Activated T-helper 1 cell treated with anti-CD3 and anti-CD28 coated beads, Interleukin-12 subunit alpha, Interleukin-12 subunit beta, Interleukin-2, Interleukin-4 antibody, amounts not matched to agents 30 ng/mL and 10 ng/mL and 1 ng/mL, durations not matched to agents 14 hours and 24 hours and 36 hours (primary cell): ENCODE measurements at places on chromosomes 16 and 17.

DNA sequence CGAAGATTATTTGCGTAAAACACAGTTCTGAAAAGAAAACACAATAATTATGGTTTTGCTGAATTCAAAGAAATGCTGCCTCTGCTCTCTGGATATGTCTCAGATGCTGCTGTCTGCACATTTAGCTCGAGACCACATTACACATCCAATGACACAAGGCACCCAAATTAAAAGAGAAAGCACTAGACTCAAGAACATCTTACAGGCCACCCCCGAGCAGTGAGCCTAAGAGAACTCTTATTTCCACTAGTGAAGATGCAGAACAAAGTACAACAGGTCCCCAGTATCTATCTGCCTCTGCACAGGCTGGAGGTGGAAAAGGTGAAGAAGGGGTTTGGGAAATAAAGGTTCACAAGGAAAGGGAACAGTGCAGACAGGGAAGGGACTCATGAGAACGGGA lies 33.5 kb downstream of the GRB2 start:
- no peak for DNase-seq

DNA sequence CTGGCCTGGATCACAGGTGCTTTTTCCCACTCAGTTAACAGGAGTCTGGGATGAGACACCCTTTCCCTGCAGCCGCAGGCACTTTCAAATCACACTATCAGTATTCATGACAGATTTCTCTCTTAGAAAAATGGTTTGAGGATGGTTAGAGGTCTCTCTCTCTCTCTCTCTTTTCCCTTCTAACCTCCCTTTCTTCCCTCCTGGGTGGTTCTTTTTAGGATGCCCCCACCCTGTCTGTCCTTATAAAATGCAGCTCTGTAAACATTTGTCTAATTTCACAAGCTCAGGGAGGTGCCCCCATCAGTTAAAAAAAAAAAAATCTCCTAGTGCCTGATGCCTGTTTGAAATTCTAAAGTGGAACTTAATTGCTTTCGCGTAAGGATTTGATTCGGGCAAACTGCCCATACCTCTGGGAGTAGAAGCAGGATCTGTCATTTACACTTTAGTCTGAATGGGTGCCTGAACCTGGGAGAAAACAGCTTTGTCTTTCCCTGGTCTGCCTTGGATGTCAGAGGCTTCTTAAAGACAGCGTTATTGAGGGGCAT lies 158.8 kb downstream of the CCDC182 start:
- DNase-seq, result no peak

DNA sequence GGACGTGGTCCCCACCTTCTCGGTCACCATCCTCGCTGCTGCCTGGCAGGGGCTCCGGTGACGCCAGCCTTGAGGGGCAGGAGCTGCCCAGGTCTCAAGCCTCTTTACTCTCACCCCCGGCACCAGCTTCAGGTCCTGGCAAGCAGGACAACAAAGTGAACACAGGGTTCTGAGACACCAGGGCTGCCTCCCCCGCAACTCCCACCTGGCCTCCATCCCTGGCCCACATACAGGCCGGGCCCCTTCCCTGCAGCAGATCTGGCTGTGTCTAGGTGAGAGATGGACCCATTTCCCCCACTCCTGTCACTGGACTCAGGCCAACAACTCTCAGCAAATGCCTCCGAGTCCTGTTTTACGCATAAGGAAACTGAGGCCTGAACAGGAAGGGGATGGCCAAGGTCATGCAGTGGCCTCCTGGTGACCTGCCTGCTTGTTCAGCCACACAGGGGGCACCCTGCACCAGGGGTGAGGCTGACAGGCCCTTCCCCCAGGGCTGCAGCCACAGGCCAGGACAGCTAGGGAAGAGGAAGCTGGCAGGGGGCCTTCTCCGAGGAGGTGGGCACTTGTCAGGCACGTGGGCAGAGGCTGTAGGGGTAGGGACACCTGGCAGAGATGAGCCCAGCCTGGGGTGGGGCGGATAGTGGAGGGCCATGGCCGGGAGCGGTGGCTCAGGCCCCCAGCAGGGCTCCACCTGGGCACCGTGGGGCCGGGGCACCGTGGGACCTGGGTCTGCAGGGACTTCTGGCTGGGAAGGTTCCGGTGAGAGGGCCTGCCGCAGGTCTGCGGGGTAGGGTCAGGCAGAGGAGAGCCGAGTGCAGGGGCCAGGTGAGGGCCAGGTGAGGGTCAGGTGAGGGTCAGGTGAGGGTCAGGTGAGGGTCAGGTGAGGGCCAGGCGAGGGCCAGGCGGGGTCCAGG lies 46.7 kb upstream of the PVALEF start:
- no peak for DNase-seq

GRCh38 chr17:15482476-15482875 lies 15.1 kb upstream of the CDRT4 start:
- DNase-seq, result no peak

GRCh38 chr16:12329246-12329995 lies 352.9 kb downstream of the SNX29 start:
- DNase-seq, result no peak

- no peak for DNase-seq
Measured at GRCh38 chr17:32953045-32953444, 25.1 kb downstream of the TMEM98 start.

DNA sequence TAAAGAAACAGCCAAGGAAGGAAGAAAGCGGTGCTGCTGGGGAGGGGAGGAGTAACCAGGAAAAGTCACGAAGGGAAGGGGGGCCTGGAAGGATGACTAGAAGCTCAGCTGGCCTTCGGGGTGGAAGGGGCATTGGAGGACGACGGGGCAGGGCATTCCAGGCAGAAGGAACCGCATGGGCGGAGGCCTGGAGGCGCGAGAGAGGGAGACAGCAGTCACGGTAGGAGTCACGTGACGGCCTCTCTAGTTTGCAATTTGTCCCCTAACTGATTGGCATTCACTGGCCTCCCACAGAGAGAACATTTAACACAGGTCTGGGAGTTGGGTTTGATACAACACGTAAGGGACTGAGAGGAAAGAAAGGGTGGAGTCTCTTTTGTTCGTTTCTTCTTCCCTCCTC lies 63.9 kb downstream of the RTN4RL1 start:
- DNase-seq, result no peak

DNA sequence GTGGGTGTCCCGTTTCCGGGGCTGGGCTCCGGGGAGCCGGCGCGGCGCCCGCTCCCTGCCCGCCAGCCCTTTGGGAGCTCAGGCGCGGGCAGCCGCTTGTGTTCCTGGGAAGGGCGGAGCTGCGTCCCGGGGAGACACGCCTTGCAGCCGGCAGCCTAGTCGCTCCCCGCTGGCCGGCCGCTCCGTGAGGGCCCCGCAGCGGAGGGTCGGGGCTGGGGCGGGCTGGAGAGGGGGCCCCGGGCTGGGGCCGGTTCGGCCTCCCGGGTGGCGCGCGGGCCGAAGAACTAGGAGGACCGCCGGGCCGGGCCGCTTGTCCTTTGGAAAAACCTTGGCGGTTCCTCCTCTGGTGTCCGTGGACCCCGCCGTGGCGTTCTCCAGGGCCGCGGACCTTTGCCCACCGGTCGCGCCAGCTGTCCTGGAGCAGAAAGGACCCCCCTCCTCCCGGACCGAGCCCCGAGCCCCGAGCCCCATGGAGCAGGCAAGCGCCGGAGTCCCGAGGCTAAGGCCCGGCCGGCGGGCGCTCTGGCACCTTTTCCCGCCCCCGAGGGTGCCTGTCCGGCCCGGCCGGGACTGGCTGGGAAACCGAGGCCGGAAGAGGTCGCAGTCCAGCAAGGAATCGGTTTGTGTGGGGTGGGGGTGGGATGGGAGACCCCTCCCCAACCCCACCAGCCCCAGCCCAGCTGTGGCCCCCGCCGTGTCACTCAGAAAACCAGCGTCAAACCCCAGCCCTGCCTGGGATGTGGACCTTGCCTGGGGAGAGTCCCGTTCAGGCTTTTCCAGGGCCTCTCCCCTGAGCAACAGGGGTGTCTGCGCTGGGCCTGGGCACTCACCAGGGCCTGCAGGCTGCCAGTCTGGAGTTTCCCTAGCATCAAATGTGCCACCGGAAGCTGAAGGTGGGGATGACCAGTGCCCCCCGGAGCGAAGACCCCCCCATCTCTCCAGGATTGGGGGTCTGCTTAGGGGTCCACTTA lies 6.8 kb upstream of the TBC1D3B start:
- no peak for DNase-seq

DNA sequence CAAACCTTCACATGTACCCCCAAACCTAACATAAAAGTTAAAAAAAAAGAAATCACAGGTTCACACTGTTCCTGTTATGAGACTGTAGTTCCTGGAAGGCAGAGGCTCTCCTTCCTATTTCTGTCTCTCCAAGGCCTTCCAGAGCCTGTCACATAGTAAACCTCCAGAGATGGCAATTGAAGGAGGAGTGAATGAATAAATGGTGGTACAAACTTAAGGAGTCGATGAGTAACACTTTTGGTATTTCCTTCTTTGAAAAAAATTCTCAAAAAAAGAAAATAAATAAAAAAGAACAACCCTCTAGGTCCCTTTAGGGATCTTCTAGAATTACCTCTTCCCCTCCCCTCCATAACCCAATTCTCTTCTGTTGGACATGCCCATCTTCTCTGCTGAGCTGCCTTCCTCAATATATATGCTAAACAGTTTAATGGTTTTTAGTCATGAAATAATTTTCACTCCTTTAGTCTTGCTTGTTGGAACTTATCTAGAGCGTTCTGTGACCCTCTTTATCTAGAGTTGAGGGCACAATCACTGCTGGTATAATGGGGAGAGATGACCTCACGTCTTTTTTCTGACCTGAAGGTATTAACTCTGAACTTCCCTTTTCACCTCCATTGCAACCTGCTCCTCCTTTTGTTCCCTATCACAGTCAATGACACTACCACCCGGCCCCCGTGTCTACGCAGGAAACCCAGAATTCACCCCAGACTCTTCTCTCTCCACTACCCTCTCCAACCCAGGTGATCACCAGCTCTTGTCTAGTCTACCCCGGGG lies 1.7 kb upstream of the TAF15 start:
- no peak for DNase-seq
